ENCODE measurements at places on chromosomes 3 and 15. TPM values are rescaled to one million over a fixed set of nuclear protein-coding genes. Genes with fewer than 3 reads are reported as not detected.

Gene SNTN
- not detected for total RNA-seq

- DNase-seq, result no peak
Observed at GRCh38 chr3:155110996-155111901, 31.1 kb downstream of the MME start.

DNA sequence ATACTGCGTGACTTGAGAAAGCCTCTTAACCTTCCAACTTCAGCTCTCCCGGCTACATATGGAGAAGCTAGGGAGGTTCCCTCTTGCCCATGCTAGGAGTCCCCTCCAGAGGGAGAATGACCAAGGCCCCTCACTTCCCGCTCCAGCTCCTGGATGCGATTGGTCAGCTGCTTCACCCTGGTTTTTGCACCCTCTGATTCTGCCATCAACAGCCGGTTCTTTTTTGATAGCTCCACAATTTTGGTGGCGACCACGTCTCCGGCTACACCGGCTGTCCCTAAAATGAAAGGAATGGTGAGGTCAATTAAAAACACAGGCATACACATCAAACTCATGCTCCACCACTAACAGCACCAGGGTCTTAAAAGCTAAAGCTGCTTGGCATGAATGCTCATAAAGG, 20.6 kb downstream of the CCDC13 start:
- DNase-seq, result no peak

Gene CILP
- under 0.01 TPM for total RNA-seq

Gene KLHL40
- total RNA-seq, result not detected

DNA sequence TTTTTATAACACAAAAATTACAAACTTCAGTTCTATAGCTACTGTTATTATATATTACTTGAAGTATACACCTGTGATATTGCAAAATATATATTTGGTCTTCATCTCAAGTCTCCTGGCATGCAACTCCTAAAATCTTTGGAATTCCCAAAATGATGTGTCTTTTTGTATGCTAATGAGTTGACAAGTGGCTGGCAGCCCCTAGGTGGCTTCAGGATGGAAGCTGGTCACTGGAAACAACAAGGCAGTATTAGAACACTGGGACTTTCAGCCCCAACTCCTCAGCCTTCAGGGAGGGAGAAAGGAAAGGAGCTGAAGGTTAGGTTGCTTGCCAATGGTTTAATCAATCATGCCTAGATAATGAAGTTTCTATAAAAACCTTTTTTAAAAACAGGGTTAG, 112.0 kb downstream of the SCAPER start:
- no peak for DNase-seq

DNA sequence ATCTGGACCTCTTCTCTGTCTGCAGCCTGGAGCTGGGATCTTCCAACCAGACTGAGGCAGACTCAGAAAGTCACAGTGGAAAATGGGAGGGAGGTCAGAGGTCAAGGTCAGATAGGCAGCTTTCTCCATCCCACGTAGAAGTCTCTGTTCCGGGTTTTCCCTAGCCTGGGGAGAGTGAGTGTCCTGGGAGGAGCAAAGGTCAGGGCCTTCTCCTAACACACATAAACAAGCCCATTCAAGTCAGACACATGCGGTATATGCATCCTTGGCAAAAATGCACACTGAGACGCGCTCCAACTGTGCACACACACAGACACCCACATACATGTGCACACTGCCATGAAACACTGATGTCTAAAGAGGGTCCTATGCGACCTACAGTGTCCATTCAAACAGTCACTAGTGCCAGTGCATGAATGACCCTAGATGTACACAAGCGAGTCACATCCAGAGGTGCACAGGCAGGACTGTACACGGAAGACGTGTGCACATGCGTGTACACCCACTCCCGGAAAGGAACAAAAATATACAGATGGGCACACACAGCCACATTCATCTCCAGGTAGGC, 681 bp downstream of the TWF2 start:
- peak; percentile 54 for DNase-seq

DNA sequence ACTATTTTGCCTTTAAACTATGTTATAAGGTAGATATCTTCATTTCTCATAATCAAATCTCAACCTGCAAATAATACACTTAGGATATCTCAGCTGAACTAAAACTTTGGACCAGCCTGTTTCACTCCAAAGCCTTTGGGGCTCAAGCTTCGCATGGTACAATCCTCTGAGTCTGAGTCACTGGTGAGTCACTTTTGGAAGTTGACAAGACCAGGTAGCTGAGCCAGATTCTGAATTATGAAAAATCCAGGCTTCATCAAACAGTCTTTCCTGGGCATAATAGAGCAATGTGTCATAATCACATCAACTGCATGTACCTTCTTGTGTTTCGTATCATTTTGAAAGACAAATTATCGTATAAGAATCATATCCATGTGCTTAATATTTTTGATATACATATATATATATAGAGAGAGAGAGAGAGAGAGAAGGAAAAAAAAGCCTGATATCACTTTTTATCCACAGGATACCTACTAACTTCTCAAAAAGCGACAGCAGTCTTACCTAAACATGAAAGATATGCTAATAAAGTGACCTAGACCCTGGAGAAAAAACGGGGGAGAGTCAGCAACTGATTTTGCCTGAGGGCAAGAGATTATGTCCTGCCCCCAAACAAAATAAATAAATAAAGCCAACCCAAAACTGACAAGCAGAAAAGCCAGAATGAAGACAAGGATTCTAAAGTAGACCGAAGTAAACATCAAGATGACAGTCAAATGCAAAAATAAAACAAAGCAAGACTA, 263.9 kb upstream of the TGFBR2 start:
- peak; percentile 95 for DNase-seq

DNA sequence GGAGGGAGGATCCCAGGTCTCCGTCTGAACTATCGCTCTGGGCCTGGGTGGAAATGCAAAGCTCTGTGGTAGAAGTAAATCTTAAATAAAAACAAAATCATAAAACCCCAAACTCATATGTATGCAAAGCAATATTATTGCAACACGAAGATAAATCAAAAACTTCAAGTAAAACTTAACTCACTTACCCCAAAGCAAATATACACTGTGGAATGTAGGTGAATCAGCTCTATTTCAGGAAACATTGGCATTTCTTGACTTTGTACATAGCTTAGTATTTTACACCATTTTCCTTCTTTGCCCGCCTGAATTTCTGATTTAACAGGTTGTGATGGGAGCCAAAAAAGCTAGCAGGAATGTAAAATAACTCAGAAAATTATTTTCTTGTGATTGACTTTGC, 126.2 kb downstream of the TPRG1 start:
- no peak for DNase-seq

DNA sequence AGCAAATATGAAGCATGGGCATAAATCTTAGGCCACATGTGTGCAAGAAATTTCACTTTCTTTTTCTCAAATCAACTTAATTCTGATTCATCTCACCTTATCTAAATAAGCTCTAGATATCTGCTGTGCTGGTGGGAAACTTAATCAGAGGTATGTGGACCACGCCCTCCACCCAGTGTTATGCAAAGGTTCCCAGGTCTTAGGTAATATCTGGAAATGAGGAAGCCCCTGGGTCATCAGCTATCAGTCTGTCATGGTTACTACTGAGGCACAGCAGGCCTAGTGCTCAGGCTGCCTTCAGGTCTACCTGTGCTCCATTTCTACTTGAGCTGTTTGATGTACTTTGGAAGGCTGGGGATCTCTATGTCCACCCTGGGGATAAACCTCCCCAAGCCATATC, 134.4 kb upstream of the KCNH8 start:
- DNase-seq, result no peak

GRCh38 chr15:73809728-73810501, 56.8 kb upstream of the INSYN1 start:
- DNase-seq, result peak; percentile 58

GRCh38 chr3:17656264-17656663, 86.2 kb downstream of the TBC1D5 start:
- DNase-seq, result no peak

DNA sequence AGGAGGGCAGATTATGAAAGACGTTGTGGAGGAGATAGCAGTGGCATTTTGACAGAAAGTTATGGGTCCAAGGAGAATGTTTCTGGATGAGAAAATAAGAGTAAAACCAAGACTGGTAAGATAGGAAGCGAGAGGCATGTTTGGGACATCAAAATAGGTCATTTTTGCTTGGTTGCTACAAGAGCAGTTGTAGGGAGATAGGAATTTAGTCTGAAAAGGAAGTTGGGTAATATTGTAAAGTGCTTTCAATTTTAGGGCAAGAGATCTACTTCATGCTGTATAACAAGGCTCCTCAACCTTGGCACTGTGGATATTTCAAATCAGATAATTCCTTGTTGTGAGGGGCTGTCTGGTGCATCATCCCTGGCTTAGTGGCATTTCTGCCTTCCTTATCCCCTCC, 118.0 kb upstream of the DPH6 start:
- no peak for DNase-seq

DNA sequence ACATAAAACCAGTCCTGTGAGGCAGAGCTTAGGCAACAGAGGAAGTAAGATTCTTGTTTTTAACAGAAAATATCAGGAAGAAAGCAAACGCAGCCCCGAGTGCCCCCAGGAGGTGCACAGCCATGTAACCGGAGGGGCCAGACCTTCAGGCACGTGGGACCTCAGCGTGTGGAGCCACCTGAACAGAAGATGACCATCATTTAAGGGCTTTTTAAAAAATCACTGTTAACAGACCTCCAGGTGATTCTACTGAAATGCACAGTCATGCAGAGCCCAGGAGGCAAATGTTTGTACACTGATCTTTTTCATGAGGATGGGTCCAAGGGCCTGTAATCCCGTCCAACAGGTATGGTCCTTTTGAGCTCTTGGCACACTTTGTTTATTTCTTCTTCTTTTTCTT, 38.8 kb downstream of the SPG21 start:
- DNase-seq, result no peak

Gene ADAMTS17
- total RNA-seq, result not detected

Gene GNAT1
- total RNA-seq, result not detected

Gene TNNC1
- total RNA-seq, result not detected

GRCh38 chr15:52717924-52718323, 38.7 kb upstream of the ATOSA start:
- no peak for DNase-seq

Gene MAP1A
- total RNA-seq, result 61.9 TPM

Gene CX3CR1
- total RNA-seq, result not detected

DNA sequence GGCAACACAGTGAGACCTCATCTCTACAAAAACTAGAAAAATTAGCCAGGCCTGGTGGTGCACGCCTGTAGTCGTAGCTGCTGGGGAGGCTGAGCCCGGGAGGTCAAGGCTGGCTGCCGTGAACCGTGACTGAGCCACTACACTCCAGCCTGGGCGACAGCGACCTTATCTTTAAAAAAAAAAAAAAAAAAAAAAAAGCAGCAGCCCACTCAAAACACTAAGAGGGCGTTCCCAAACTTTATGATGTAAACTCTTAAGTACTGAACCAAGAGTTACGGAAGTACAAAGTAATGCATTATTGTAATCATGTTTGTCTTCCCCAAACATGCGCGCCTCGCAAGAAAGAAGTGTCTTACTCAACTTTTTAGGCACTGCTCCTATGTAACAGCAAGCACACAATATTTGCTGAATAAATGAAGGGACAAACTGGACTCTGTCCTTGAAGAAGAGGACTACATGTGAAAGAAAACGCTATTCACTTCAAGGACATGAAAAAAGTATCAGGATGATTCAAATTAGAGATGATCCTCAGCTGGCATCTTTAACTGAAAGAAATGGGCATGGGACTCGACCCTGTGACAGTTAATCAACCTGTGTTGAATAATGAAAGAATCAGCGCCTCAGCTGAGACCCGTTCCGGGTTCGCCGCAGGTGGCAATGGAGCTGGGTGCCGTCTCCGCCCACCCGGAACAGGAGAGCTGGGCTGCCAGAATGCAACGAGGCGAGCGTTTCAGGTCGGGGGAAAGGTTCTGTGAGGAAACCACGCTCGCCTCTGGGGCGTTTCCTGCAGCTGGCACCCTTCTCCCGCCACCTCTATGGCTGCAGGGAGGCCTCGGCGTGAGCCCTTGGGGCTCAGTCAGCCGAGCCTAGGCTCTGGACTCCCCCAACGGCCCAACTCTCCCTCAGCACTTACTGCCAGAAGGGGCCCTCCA, 718 bp downstream of the SPG11 start:
- peak; percentile 81 for DNase-seq

Gene CNTN4
- not detected for total RNA-seq

Gene PRR20G
- total RNA-seq, result not detected

DNA sequence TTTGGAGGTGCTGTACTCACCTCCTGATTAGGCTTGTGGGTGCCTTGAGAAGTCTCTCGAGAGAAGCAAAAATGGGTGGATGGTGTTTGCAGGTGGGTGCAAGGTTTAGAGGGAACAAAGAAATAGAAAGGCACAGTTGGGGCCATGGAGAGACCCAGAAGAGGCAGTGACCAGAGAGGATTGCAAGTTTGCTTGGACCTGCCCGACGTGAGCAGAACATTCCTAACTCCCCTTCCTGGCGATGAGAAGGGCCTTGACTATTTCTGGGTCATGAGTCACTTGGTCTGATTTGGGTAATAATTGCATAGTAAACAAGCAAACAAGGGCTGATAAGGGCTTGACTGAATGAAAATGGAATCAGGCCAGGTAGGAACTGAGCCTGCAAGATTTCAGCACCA, 7.0 kb upstream of the CTSH start:
- DNase-seq, result no peak

DNA sequence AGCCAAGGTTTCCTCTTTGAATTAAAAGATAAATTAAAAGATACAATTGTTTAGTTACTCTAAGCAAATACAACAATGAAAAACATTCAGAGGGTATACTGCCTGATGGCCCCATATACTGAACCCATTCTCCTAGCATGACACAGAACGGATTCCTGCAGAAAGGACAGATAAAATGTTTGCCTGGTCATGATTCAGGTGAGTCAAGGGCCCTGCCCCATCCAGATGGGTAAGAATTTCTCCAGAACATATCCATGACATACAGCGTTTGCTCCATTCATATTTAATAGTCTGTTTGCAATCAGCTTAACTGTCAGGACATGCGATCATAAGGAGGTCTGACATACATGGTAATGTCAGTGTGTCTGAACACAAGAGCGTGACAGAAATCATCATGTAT, 8.6 kb downstream of the TMEM41A start:
- no peak for DNase-seq

DNA sequence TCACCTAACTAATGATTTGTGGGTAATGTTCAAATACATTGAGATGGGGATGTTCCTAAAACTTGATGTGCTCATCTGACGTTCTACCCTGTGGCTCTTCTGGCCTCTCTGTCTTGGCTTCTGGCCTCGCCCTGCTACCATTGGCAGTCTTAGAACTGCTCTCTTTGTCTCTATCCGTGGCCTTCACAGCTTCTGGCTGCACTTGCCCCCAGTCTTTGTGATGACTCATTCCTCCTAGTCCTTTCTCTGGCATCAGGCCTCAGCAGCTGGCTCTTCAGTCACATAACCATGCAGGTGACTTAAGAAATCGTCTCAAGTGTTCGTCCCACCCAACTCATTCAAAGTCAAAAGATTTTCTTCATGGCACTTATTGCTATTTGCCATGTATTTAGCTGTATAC, 188.1 kb downstream of the BBX start:
- peak; percentile 59 for DNase-seq
